ENCODE measurements at places on chromosomes 3 and 15. TPM values are rescaled to one million over a fixed set of nuclear protein-coding genes. Genes with fewer than 3 reads are reported as not detected.

SPATA12 gene
- total RNA-seq, result not detected

SPTBN5 gene
- total RNA-seq, result 0.17 TPM

ACOX2 gene
- total RNA-seq, result 28.2 TPM

COL6A5 gene
- total RNA-seq, result not detected

YEATS2 gene
- total RNA-seq, result 17.9 TPM

CKMT1B gene
- total RNA-seq, result not detected

ABHD6 gene
- total RNA-seq, result 3.7 TPM

KCNH8 gene
- total RNA-seq, result not detected

CHL1 gene
- 16.2 TPM for total RNA-seq

SMAD3 gene
- 38.5 TPM for total RNA-seq

GOLGA8T gene
- 0.17 TPM for total RNA-seq

CHDH gene
- 0.09 TPM for total RNA-seq

CD200R1 gene
- 0.09 TPM for total RNA-seq

CSPG4 gene
- total RNA-seq, result 42.1 TPM

All from bronchial smooth muscle cell (primary cell).